Thyroid gland (tissue), 4 donors: ENCODE measurements at places on chromosomes 1 and 21. TPM values are rescaled to one million over a fixed set of nuclear protein-coding genes. Genes with fewer than 3 reads are reported as not detected.

RSPO1 gene
- total RNA-seq, result not detected

CIART gene
- total RNA-seq, result 4.3 TPM

PRUNE1 gene
- 66.0 TPM for total RNA-seq

PYHIN1 gene
- total RNA-seq, result 0.78 TPM

DNA sequence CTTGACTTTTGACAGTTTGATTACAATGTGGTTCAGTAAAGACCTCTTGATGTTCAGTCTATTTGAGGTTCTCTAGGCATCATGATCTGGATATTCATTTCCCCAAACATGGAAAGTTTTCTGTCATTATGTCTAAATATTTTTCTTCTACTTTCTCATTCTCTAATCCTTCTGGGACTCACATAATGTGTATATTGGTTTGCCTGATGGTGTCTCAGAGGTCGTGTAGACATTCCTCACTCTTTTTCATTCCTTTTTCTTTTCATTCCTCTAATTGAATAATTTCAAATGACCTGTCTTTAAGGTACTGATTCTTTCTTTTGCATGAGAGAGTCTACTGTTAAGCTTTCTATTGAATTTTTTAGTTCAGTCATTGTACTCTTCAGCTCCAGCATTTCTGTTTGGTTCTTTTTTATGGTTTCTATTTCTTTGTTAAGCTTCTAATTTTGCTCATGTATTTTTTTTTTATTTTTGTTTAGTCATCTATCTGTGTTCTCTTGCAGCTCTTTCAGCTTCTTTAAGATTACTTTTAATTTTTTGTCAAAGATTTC lies 158.4 kb downstream of the GDAP2 start:
- no peaks in the 10 kb centered on the region for H3K27me3 ChIP-seq
- H3K4me3 ChIP-seq, result no peak overlapping the region
- DNase-seq, result no peak
- no peaks in the 10 kb centered on the region for H3K4me1 ChIP-seq
- H3K27ac ChIP-seq, result no peak overlapping the region
- no peaks in the 10 kb centered on the region for H3K36me3 ChIP-seq

GRCh38 chr1:90809093-90809492 lies 92.0 kb upstream of the BARHL2 start:
- H3K36me3 ChIP-seq, result no peaks in the 10 kb centered on the region
- H3K4me1 ChIP-seq, result no peaks in the 10 kb centered on the region
- H3K27ac ChIP-seq, result no peak overlapping the region
- H3K4me3 ChIP-seq, result no peak overlapping the region

GRCh38 chr1:228507961-228508652 lies 20.9 kb downstream of the RNF187 start:
- H3K27ac ChIP-seq, result no peak overlapping the region
- DNase-seq, result no peak
- no peaks in the 10 kb centered on the region for H3K27me3 ChIP-seq
- H3K4me1 ChIP-seq, result no peaks in the 10 kb centered on the region
- H3K4me3 ChIP-seq, result no peak overlapping the region
- no peaks in the 10 kb centered on the region for H3K36me3 ChIP-seq

GRCh38 chr1:181669246-181669645 lies 185.9 kb downstream of the CACNA1E start:
- no peaks in the 10 kb centered on the region for H3K36me3 ChIP-seq
- no peaks in the 10 kb centered on the region for H3K4me1 ChIP-seq
- no peak overlapping the region for H3K27ac ChIP-seq
- H3K27me3 ChIP-seq, result no peaks in the 10 kb centered on the region
- no peak overlapping the region for H3K4me3 ChIP-seq
- DNase-seq, result no peak

GRCh38 chr1:3192825-3193224 lies 123.8 kb downstream of the PRDM16 start:
- DNase-seq, result no peak
- H3K27me3 ChIP-seq, result no peaks in the 10 kb centered on the region
- no peaks in the 10 kb centered on the region for H3K36me3 ChIP-seq
- no peak overlapping the region for H3K4me3 ChIP-seq
- no peak overlapping the region for H3K27ac ChIP-seq

DNA sequence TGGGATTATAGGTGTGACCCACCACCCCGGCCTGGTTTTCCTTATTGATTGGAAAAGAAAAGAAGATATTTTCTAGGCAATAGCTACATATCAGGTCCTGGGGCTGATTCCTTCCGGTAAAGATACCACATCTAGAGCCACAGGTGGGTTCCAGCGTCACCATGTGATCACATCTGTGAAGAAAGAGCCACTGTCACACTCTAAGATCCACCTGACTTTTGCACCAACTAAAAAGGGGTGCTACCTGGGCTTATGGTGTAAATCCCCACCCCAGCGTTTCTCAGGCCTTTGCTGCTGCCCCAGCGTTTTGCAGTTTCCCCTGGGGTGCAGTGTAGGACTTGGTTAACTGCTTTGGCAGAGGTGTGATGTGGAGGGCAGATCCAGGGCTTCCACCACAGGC lies 22.3 kb upstream of the PDE9A start:
- no peak overlapping the region for H3K27ac ChIP-seq
- no peak for DNase-seq
- H3K27me3 ChIP-seq, result no peaks in the 10 kb centered on the region

GRCh38 chr1:14741082-14741481 lies 142.6 kb downstream of the KAZN start:
- no peaks in the 10 kb centered on the region for H3K36me3 ChIP-seq
- H3K27me3 ChIP-seq, result no peaks in the 10 kb centered on the region
- no peak overlapping the region for H3K4me3 ChIP-seq

- peaks cover 16% of the 10 kb centered on the region for H3K4me1 ChIP-seq
- no peaks in the 10 kb centered on the region for H3K36me3 ChIP-seq
- no peaks in the 10 kb centered on the region for H3K27me3 ChIP-seq
These were observed 3.8 kb upstream of the SELENON start for GRCh38 chr1:25795946-25796810.

GRCh38 chr1:11138952-11139351 lies 39.3 kb upstream of the EXOSC10 start:
- H3K4me3 ChIP-seq, result no peak overlapping the region
- no peaks in the 10 kb centered on the region for H3K4me1 ChIP-seq
- no peak for DNase-seq
- H3K27me3 ChIP-seq, result no peaks in the 10 kb centered on the region
- H3K27ac ChIP-seq, result no peak overlapping the region
- peaks cover 26% of the 10 kb centered on the region for H3K36me3 ChIP-seq

DNA sequence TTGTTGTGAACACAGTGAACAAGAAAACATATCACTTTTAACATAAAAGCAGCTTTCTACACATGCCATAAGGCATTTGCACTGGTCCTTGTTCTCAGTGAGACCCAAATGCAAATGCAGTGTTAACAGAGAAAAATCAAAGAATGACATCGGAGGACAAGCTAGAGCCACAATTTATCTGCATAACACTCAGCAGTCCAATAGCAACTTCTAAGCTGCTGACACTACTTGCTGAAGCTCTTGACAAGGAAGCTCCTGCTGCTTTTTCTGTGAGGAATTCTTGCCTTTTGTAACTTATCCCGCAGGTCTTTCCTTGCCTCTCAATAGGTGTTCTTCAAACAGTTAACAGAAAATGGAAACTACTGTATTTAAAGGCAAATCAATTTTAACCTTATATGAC lies 34.7 kb downstream of the USH2A start:
- no peak overlapping the region for H3K4me3 ChIP-seq
- H3K27ac ChIP-seq, result no peak overlapping the region
- no peak for DNase-seq
- no peaks in the 10 kb centered on the region for H3K27me3 ChIP-seq
- no peaks in the 10 kb centered on the region for H3K36me3 ChIP-seq
- no peaks in the 10 kb centered on the region for H3K4me1 ChIP-seq

DNA sequence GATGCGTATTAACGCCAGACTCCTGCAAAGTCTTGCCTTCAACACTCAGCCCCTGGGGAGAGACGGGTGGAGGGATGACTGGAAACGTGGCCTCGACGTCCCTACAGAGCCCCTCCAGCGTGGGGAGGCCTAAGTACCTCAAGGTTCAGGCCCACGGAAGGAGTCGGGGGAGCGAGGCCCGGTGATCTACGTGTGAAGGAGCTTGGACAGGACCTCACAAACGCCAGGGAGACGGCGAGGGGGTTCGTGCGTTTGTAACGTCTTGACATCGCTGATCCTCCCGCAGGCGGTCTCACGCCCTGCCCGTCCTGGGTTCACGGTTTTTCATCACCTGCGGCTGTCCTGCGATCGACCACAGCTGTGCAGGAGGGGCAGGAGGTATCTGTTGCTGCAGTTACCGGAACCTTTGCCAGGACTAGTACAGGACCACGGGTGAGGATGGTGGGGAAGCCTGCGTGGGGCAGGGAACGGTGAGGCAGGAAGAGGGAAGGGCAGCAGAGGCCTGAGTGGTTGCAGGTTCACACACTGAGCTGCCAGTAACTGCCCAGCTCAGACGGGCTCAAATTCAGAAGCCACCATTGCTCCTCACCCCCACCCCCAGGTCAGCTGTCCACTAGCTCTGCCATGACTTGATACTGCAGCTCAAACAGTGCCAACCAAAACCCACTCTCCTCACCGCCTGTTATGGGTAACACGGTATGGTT lies 889 bp upstream of the CCNL2 start:
- H3K36me3 ChIP-seq, result peaks cover 42% of the 10 kb centered on the region
- no peak for DNase-seq
- peaks cover 18% of the 10 kb centered on the region for H3K4me1 ChIP-seq
- H3K27ac ChIP-seq, result peak overlapping the region; percentile 45
- peak overlapping the region; percentile 99 for H3K4me3 ChIP-seq
- H3K27me3 ChIP-seq, result no peaks in the 10 kb centered on the region

GRCh38 chr1:233656687-233657086 lies 42.8 kb downstream of the KCNK1 start:
- H3K36me3 ChIP-seq, result no peaks in the 10 kb centered on the region
- H3K4me1 ChIP-seq, result no peaks in the 10 kb centered on the region
- DNase-seq, result no peak

DNA sequence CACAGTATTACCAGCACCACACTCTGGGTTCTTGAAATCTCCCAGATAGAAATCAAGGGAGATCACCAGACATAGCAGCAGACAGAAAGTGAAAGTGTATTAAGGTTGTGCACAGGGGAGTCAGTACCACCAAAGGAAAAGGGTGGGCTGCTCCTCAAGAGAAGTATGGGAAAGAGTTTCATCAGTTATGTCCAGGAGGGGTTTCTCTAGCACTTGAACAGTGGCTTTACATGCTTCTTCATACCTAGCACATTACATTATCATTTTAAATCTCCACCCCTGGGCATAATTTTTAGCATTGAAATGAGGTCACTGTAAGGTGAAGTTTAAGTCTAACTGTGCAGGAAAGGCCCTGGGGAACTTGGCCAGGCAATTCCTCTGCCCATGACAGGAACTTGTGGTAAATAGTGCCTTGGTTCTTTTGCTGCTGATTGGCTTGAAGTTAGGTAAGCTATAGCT lies 601.0 kb downstream of the NUF2 start:
- no peak overlapping the region for H3K27ac ChIP-seq
- H3K4me3 ChIP-seq, result no peak overlapping the region
- H3K27me3 ChIP-seq, result no peaks in the 10 kb centered on the region

DNA sequence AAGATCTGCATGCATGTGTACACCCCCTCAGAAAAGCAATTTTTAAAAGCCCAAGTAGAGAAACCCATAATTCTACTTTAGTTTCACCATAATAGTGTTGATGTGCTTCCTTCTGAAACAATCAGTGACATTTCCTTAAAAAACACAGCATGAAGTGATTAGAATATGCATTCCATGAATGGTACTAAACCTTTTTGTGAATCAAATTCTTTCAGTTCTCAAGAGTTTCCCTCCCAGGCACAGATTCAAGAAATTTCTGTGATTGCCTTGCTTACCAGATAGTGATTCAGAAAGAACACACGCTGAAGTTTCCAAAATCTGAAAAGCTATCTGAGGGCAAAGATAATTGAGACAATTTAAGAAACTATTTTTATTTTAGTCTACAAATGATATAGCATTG lies 136.4 kb upstream of the ADGRL2 start:
- H3K27me3 ChIP-seq, result no peaks in the 10 kb centered on the region
- H3K36me3 ChIP-seq, result no peaks in the 10 kb centered on the region
- DNase-seq, result no peak

- no peak overlapping the region for H3K27ac ChIP-seq
- no peaks in the 10 kb centered on the region for H3K27me3 ChIP-seq
- H3K36me3 ChIP-seq, result no peaks in the 10 kb centered on the region
- DNase-seq, result no peak
These were observed 193.6 kb downstream of the RPS6KC1 start for GRCh38 chr1:213244664-213245091.

DNA sequence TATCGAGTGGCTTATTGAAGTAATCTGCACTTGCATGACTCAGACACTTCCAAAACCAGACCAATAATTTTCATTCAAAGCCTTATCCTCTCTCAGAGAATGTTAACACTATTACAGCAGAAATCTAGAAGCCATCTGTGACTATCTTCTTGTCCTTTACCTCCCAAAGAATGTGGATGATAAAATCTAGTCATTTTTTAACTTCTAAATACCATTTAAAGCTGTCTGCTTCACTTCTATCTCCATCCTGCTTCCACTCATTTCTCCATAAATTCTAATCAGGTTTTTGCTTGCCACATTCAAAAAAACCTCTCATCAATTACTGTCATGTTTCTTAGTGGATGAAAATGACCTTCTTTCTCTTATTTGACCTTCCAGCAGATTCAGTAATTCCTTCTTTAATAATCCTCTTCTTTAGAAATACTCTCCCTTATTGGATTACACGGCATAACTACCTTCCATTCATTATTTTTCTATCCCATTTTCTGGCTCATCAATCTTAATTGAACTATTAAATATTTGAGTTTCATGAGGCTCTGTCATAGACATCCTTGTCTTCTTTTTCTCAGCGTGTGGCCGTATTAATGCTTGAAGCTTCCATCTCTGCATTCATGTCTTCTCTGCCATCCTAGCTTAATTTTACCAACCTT lies 1999.4 kb downstream of the MRPL39 start:
- H3K4me3 ChIP-seq, result no peak overlapping the region
- no peak overlapping the region for H3K27ac ChIP-seq
- DNase-seq, result no peak
- no peaks in the 10 kb centered on the region for H3K4me1 ChIP-seq
- no peaks in the 10 kb centered on the region for H3K27me3 ChIP-seq

DNA sequence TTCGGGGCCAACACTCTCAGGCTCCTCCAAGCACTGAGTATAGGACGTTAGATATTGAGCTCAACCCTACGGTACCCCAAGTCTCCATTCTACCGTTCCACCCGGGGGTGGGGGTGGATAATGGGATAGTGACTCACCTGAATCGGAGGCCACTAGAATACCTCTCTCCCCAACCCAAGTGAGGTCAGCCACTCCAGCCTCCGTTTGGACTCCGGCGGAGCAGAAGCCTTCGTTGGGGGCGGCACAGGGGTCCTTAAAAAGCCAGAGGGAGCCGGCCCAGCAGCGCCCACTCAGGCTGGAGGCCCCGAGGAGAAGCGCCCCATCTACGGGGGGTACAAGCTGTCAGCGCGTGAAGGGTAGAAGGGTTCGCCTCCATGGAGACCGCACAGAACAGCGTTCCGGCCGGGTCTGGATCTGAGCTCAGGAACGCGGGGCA lies 556 bp downstream of the WDR77 start:
- no peak overlapping the region for H3K27ac ChIP-seq
- peaks cover 28% of the 10 kb centered on the region for H3K4me1 ChIP-seq
- H3K27me3 ChIP-seq, result no peaks in the 10 kb centered on the region
- DNase-seq, result no peak
- H3K36me3 ChIP-seq, result peaks cover 13% of the 10 kb centered on the region
